ENCODE measurements at places on chromosomes 3 and 15.

GRCh38 chr15:59176653-59177316 lies 29.9 kb upstream of the LDHAL6B start:
- DNase-seq, result no peak

DNA sequence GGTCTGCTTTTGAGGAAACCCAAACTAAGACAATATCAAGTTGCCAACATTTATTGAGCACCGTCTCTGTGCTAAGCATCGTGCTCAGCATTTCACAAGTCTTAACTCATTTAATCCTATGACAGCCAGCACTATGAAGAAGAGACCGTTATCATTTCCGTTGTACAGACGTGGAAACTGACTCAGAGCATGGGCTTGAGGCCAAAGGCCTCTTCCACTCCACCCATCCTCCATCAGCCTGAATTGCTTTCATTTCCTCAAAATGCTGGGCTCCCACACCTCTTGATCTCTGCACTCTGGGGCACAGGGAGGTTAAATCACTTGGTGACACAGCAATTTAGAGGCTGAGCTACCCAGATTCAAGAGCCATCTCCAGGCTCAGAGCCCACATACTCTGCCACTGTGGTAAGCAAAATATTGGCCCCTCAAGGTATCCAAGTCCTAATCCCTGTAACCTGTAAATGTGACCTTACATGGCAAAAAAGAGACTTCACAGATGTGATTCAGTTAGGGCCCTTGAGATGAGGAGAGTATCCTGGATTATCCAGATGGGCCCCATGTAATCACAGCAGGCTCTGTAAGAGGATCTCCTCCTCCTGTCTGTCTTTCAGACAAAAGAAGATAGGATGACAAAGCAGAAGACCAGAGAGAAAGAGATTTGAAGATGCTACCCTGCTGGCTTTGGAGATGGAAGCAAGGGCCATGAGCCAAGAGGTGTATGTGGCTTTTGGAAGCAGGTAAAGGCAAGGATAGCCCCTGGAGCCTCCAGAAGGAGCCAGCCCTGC lies 24.3 kb upstream of the FLNB start:
- DNase-seq, result peak; percentile 91

GRCh38 chr3:5181469-5182141 lies 5.9 kb upstream of the EDEM1 start:
- DNase-seq, result no peak

DNA sequence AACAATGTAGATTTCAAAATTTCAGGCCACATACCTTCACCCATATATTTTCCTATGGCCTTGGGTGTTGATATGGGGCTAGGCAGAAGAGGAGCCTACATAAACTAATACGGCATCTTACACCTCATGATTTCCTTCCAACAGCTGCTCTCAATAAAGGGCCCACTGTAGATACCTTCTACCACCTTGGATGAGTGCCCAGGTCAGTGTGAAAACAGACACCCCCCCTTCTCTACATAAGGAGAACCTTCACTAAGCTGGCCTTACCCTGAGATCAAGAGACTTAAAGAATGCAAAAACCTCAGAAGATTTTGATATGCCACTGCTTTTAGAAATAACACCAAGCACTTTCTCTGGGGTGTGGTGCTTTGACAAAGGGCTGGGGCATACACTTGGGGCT lies 42.7 kb downstream of the SH3BP5 start:
- DNase-seq, result no peak

DNA sequence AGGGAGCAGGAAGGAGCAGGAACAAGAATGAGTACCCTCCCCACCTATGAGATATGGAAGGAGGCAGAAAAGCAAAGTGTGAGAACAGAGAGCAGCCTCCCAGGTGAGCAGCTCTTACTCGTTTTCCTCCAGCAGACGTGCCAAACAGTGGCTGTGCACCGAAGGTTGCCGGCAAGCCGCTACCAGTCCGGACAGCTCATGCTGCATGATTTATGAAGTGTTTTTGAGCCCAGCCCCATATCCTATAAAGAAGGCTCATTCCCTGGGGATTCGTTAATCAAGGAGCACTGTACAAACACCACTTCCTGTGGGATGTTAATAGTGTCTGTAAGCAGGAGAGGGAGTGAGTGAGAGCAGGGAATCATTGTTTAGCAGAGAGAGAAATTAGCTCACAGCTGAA lies 118.3 kb upstream of the FOXB1 start:
- DNase-seq, result peak; percentile 11

DNA sequence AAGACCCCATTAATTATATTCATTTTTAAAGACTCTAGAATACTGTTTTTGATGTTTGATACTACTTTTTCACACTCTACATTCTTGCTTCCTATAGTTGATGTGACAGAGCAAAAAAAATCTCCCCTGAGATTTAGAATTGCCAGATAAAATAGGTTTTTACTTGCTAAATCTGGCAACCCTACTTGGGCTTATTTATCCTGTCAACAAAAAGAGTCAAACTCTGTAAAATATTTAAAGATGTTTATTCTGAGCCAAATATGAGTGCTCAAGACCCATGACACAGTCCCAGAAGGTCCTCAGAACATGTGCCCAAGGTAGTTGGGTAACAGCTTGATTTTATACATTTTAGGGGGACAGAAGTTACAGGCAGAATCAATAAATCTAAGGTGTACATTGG lies 72.3 kb downstream of the DAPK2 start:
- no peak for DNase-seq

DNA sequence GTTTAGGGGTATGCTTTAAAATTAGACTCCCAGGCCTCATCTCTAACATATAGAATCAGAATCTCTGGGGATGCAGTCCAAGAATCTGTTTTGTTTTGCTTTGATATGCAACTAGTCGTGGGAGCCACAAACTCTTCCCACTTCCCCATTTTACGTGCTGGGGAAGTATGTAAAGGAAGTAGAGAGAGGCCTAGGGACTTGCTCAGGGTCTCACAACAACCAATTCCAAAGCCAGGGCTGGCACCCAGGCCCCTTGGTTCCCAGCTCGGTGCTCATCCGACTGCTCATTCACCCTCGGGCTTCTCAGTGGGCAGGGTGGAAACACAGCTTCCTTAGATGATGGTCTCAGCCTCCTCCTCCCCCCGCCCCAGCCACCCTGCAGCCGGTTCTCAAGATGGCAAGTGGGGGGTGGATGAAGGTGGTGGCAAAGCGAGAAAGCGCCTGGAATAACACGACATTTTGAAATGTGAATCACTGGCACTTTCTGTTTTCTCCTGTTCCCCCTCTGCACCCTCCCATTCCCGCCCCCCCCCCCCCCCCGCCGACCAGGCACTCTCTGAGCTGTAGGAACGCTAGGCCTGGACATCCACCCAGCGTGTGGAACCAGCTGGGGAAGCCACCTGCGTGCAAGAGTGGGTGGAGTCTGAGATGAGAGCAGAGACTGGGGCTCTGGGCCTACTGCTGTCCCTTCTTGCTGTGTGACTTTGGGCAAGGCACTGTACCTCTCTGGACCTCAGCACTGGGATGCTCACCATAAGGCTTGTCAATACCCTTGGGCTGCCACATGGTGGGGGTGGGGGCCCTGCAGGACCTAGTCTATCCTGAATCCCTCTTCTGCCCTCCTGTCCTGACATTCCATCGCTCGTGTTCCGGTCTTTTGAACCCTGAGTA lies 214.5 kb downstream of the RPLP1 start:
- no peak for DNase-seq

DNA sequence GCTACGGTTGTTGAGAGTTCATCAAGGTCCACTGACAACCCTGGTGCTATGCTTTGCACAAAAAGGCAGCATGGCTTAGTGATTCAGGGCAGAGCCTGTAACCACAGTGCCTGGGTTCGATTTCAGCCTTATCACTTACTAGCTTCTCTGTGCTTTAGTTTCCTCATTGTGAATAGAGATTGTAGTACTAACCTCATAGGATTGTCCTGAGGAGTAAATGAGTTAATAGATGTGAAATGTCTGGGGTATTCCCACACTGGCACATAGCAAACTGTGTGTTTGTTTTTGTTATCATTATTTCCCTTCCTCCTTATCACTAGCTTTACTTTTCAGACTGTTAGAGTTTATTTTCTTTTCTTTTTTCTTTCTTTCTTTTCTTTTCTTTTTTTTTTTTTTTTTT lies 16.3 kb downstream of the CRTAP start:
- no peak for DNase-seq

GRCh38 chr15:48527517-48527916 lies 118.0 kb downstream of the FBN1 start:
- DNase-seq, result no peak

DNA sequence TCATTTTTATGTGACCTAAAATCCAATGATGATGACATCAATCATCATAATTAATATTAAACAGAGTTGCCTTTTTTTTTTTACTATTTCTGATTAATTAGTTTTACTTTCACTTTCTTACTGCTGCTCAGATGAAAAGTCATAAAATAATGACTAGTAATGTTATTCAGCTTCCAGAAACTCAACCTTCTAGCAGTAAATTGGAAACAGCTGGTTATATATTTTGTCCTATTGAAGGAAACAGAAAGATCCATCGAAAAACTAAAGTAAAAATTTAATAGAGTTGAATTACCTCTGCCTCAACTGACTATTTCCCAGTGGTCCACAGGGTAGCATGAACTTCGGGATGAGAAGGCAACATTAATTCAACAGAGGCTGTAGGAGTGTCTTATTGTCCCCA lies 107.1 kb upstream of the PTX3 start:
- DNase-seq, result no peak

GRCh38 chr15:92000709-92001108 lies 147.2 kb downstream of the SLCO3A1 start:
- DNase-seq, result no peak

GRCh38 chr3:153245661-153246060 lies 83.6 kb downstream of the RAP2B start:
- no peak for DNase-seq

GRCh38 chr3:194971965-194972364 lies 286.3 kb downstream of the FAM43A start:
- DNase-seq, result no peak

- DNase-seq, result no peak
These were observed 84.5 kb upstream of the HERC1 start for GRCh38 chr15:63918317-63918672.

DNA sequence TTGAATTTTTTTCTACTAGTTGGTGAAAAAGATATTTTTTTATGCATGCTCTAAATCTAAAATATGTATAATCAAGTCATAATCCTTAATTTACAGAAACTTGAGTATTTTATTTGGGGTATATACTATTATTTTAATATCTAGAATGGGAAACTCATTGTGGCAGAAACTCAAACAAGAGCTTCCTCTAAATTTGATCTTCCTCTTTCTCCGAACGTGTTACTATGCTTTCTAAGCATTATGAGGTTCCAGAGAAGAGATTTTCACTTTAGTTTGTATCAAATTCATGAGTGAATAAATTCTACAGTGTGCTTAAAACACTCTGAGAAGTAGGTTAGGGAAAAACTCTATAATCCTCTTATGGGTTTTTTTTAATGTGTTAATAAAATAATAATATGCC lies 173.1 kb downstream of the POTEB3 start:
- no peak for DNase-seq

DNA sequence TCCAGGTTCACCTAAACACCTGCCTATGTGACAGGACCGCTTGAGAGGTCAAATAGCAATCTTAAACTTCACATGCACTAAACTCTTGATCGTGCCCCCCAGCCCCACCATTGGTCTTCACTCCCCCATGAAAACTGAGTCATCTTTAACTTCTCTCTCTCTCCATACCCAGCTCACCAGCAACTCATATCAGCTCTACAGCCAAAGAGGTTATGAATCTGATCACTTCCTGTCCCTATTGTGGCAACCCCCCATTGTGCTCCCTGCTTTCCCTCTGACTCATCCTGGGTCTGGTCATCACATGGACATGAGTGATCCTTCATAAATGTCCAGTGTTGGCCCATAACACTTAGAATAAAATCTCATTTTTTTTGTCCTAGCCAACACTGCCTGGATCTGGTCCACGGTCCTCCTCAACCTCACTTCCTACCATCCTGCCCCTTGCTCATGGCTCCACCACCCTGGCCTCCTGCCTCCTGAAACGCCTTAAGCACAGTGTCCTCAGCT lies 103.4 kb upstream of the HACD2 start:
- DNase-seq, result peak; percentile 87

GRCh38 chr3:23442598-23443383 lies 239.7 kb downstream of the UBE2E2 start:
- DNase-seq, result no peak

- DNase-seq, result no peak
These were observed 43.3 kb downstream of the ASB7 start for GRCh38 chr15:100645671-100646070.

- DNase-seq, result no peak
These were observed 359.8 kb downstream of the LPP start for GRCh38 chr3:188513662-188514328.

GRCh38 chr3:194165271-194166018 lies 29.5 kb downstream of the HES1 start:
- no peak for DNase-seq

GRCh38 chr3:134406331-134407238 lies 32.3 kb upstream of the AMOTL2 start:
- DNase-seq, result no peak

DNA sequence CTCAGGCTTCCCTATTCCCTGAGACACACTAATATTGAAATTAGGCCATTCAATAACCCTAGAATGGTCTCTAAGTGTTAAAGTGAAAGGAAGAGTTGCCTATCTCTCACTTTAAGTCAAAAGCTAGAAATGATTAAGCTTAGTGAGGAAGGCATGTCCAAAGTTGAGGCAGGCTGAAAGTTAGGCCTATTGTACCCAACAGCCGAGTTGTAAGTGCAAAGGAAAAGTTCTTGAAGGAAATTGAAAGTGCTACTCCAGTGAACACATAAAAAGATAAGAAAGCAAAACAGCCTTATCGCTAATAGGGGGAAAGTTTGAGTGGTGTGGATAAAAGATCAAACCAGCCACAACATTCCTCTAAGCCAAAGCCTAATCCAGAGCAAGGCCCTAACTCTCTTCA lies 117.9 kb upstream of the SPATA12 start:
- no peak for DNase-seq

- no peak for DNase-seq
These were observed 202.2 kb upstream of the CTNNB1 start for GRCh38 chr3:40996827-40997710.

- DNase-seq, result no peak
These were observed 355.5 kb downstream of the OCA2 start for GRCh38 chr15:27743638-27744037.

- DNase-seq, result no peak
These were observed 328.0 kb upstream of the PDZRN3 start for GRCh38 chr3:73952781-73953180.

DNA sequence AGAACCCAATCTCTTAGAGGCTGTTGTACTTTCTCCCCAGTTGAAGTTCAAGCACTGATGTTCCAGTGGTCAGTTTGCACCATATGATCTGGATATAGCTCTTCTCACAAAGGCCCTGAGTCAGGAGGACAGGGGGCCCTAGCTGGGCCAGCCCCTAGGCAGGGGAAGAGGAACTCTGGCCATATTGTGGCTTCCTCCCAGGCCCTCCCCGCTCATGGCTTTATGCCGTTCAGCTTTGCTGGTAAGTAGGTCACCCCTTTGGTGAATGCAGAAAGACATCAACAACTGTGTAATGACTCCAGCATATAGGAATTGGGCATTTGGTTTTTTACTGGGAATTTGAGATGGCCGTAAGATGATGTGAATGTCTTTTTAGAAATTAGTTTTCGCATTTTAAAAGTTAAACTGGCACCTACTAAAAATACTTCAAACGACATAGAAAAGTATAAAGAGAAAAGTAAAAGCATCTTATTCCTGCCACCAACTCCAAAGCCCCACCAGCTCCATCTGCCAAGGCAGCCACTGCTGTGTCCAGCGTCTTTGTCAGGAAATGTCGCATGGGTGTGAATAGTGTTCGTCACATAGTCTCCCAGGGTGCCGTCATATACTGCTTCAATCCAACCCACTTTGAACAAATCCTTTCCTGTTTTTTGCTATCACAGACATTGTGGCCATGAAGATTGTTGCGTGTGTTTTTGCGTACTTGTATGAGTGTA lies 25.3 kb downstream of the CCR9 start:
- no peak for DNase-seq
